Gastroesophageal sphincter (tissue), 4 donors: ENCODE measurements at places on chromosomes 6 and 20. TPM values are rescaled to one million over a fixed set of nuclear protein-coding genes. Genes with fewer than 3 reads are reported as not detected.

GRCh38 chr20:32966881-32967781 is 37.1 kb downstream of the SUN5 start:
- no peak for ATAC-seq

DNA sequence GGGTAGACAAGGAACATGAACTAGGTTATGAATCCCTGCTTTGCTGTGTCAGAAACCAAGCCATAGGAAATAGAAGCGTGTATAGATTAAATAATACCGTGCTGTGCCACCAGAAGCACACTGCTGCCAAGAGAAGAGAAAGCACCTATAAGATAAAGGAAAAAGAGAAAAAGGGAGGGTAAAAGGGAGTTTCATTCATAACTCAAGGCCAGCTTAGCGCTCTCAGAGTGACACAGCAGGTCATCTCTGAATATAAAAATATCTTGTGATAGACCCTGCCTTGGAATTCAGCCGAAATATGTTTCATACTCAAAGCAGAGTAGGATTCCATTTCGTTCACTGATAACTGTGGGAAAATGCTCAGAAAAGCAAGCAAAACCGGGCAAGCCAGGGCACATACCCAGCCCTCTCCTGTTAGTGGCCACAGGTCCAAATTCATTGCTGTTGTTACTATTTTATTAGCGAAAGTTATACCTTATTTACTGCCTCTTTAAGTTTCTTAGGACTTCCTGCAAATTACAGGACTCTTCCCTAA is 8.7 kb downstream of the JAG1 start:
- ATAC-seq = no peak

Gene GLP1R
- not detected for total RNA-seq

GRCh38 chr6:5763407-5763806 is 243.3 kb downstream of the NRN1 start:
- ATAC-seq = no peak

Gene ZC3H12D
- total RNA-seq = 1.9 TPM

DNA sequence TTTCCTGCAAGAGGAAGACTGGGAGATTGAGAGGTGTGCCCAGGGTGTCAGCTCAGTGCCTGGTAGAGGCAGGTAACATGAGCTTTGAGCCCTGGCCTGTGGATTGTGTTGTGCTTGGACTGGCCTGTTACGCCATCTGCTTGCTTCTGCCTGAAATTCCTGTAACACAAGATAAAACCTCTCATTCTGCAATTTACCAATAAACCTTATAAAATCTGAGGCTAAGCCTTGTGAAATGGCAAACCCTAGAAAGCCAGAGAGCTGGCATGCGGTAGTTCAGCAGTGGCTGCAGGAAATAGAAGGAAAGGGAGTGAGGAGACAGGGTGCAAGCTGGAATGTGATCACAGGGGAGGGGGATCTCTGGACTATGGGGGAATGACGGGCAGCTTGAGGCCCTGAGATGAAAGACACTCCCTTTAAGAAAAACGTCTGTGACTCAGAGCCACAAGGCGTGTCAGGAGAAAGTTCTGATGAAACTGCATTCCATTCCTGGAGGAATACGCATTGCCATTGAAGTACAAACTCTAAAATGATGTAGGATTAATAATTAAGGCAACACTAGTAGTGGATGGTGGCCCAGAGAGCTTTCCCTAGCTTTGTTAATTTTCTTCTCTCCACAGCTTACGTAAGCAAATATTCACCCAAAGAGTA is 26.3 kb upstream of the TFAP2A start:
- no peak for ATAC-seq

- peak; percentile 6 for ATAC-seq
Measured at GRCh38 chr6:36546308-36546919, 865 bp downstream of the STK38 start.

GRCh38 chr6:42758756-42759430 is 13.0 kb upstream of the TBCC start:
- no peak for ATAC-seq

Gene SPEF1
- total RNA-seq = not detected
